ENCODE measurements at places on chromosomes 16 and 17.

GRCh38 chr16:19382084-19382801, 35.4 kb upstream of the TMC5 start:
- H3K4me1 ChIP-seq: peaks cover 3% of the 10 kb centered on the region
- H3K27ac ChIP-seq: no peak overlapping the region
- DNase-seq: no peak
- H3K27me3 ChIP-seq: no peaks in the 10 kb centered on the region
- H3K4me3 ChIP-seq: no peak overlapping the region

DNA sequence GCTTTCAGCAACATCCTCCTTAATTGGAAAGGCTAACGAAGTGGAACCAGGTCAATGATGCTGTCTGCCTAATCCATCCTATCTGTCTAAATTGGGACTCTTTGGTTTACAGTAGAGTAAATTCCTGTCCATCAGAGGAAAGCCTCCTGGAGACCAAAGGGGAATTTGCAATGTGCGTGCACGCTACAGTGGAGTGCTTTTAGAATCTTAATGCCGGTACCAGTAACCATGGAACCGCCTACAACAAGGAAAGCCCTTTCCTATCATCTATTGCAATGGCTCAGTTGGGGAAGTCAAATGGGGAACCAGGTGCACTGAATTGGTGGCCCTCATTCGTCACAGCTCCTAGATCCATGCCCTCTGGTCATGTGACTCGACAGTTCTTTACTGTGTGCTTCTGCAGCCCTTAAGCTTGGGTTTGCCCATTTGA, 110.1 kb downstream of the XYLT1 start:
- H3K4me3 ChIP-seq: no peak overlapping the region
- no peaks in the 10 kb centered on the region for H3K36me3 ChIP-seq
- no peak for DNase-seq
- peaks cover 12% of the 10 kb centered on the region for H3K4me1 ChIP-seq
- no peak overlapping the region for H3K27ac ChIP-seq

- H3K36me3 ChIP-seq: no peaks in the 10 kb centered on the region
- H3K4me1 ChIP-seq: no peaks in the 10 kb centered on the region
- H3K27ac ChIP-seq: no peak overlapping the region
Measured at GRCh38 chr16:84446596-84447392, 57.7 kb downstream of the MEAK7 start.

DNA sequence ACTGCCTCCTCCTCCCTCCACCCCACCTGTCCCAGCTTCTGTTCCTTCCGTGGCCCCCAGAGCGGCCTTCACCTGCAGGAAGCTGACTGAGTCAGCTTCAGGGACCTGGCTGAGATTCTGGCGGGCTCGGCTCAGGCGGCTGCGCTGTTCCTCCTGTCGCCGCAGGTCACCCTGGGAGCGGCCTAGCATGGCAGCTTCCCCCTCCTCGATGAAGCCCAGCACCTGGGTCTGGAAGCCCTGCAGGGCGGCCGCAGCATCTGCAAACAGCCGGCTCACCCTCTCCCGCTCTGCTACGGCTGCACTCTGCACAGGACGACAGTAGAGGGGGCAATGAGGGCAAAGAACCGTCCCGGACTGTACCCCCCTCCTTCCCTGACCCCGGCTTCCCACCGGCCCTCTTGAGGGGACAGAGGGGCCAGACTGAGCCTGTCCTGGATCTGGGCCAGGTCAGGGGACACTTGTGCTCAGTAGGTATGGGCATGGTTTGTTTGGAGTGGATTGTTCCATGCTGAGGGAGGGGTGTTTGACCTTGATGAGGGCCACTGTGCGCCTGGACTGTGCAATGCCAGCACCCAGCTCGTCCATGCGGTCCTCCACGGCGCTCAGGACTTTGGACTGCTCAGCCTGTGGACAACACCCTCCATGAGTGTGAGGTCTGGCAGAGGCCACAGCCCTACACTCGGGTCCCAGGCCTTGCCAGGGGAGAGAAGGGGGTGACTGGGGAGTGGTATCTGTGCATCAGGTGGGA, 2.0 kb downstream of the TRIM47 start:
- peaks cover 2% of the 10 kb centered on the region for H3K27me3 ChIP-seq
- H3K36me3 ChIP-seq: no peaks in the 10 kb centered on the region
- DNase-seq: no peak
- peaks cover 25% of the 10 kb centered on the region for H3K4me1 ChIP-seq
- no peak overlapping the region for H3K27ac ChIP-seq
- peak overlapping the region; percentile 38 for H3K4me3 ChIP-seq

GRCh38 chr17:59494757-59495368, 70.5 kb upstream of the DHX40 start:
- no peaks in the 10 kb centered on the region for H3K27me3 ChIP-seq
- no peak overlapping the region for H3K27ac ChIP-seq
- no peak for DNase-seq
- H3K36me3 ChIP-seq: no peaks in the 10 kb centered on the region
- H3K4me3 ChIP-seq: no peak overlapping the region
- no peaks in the 10 kb centered on the region for H3K4me1 ChIP-seq

DNA sequence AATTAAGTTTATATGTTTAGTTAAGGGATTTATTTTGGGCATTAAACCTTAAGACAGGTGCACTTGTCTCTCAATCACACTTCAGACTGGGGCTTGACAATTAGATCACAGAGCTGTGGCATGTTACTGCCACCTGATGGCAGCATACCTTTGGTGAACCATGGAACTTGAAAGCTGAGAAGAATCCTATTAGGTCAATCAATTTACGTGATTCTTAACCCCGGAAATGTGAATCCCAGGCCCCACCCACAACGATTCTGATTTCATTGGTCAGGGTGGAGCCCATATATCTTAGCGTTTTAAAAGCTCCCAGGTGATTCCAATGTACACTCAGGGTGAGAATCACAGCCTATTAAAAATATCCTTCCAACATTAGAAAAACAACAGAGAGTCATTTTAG, 91.0 kb downstream of the GSG1L start:
- H3K4me3 ChIP-seq: no peak overlapping the region
- H3K27me3 ChIP-seq: no peaks in the 10 kb centered on the region
- no peak overlapping the region for H3K27ac ChIP-seq
- peak; percentile 17 for DNase-seq
- no peaks in the 10 kb centered on the region for H3K4me1 ChIP-seq

DNA sequence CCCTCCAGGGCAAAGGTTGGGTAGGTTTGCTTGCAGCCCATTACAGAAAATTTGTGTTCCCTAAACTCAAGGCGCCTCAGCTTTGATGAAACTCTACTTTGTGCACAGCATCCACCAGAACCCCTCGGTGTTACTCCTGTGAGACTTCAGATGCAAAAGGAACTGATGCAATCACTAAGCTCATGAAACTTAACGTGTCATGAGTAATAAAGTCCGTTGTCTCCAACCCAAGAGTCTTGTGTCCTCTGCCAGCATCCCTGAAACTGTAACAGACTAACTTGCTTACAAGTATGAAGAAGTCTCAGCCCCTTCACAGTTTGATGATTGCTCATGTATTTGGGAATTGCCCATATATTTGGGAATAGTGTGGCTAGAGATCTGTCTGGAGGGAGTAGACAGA, 74.8 kb upstream of the MARCHF10 start:
- H3K36me3 ChIP-seq: no peaks in the 10 kb centered on the region
- no peak overlapping the region for H3K27ac ChIP-seq
- no peaks in the 10 kb centered on the region for H3K27me3 ChIP-seq
- H3K4me3 ChIP-seq: no peak overlapping the region

DNA sequence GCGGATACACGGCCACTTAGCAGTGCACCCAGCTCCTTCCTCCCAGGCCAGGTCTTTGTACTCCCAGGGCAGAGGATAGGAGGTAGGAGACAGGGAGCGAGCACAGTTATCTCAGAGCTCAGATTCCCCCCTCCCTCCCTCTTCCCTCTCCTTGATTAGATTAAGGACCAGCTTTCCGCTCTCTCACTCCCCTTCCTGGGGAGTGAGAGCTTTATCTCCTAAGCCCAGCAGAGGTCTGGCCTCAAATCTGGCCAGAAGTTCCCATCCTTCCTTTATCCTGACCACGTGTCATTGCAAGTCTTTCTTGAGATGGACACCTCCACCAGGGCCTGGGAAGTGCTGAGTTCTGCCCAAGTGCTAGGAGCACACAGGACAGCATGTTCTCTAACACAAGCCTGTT, 5.1 kb downstream of the ARL4D start:
- H3K4me3 ChIP-seq: no peak overlapping the region
- H3K4me1 ChIP-seq: no peaks in the 10 kb centered on the region
- no peak overlapping the region for H3K27ac ChIP-seq
- no peak for DNase-seq
- no peaks in the 10 kb centered on the region for H3K27me3 ChIP-seq
